ENCODE measurements at places on chromosomes 13 and 19.

- peak; percentile 58 for DNase-seq
Observed at GRCh38 chr13:48783181-48783630, 129.5 kb downstream of the CYSLTR2 start.

GRCh38 chr13:95387733-95388207, 86.5 kb upstream of the ABCC4 start:
- no peak for DNase-seq

GRCh38 chr13:20356444-20356843, 124.3 kb upstream of the GJB6 start:
- DNase-seq: no peak

DNA sequence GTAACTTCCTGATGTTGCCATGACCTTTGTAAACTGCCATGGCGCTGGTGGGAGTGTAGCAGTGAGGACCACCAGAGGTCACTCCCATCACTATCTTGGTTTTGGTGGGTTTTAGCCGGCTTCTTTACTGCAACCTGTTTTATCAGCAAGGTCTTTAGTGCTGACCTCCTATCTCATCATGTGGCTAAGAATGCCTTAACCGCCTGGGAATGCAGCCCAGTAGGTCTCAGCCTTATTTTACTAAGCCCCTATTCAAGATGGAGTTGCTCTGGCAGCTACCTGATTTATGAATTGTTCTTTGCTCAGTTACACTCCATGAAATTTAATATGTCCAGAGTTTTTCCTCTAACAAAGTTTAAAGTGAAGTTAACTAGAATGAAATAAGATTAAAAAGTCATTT, 4.6 kb upstream of the EPS15L1 start:
- no peak for DNase-seq

- peak; percentile 93 for DNase-seq
Observed at GRCh38 chr19:40690693-40691420, 406 bp upstream of the NUMBL start.

DNA sequence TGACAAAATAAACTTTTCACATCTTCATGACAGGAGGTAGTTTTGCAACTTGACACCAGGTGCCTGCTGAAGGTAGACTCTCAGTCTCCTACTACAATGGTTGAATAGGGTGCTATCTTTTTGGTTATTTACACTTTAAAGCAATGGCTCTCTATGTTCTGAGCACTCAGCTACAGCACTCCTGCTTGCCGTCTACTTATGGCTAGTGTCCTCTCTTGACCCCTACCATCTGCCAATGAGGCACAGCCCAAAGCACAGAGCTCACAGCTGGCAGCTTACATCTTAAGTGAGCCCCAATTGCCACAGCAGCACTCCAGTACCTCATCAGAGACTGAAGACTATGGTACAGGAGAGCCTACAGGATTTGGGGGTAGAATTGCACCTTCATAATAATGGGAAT, 11.4 kb downstream of the ZNF708 start:
- DNase-seq: no peak

DNA sequence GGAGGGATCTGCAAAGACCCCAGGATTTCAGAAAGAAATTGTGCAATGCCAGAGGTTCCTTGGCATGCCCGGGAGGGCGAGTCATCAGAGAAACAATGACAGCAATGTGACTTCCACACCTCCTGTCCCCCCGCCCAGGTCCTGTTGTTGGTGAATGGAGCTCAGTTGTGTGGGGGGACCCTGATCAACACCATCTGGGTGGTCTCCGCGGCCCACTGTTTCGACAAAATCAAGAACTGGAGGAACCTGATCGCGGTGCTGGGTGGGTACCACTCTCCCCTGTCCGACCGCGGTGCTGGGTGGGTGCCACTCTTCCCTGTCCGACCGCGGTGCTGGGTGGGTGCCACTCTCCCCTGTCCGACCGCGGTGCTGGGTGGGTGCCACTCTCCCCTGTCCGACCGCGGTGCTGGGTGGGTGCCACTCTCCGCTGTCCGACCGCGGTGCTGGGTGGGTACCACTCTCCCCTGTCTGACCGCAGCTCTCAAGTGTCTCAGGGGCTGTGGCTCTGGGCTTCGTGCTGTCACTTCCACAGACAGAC, 5.2 kb upstream of the F10 start:
- DNase-seq: no peak

- no peak for DNase-seq
Observed at GRCh38 chr19:28889941-28890670, 322.8 kb downstream of the UQCRFS1 start.

DNA sequence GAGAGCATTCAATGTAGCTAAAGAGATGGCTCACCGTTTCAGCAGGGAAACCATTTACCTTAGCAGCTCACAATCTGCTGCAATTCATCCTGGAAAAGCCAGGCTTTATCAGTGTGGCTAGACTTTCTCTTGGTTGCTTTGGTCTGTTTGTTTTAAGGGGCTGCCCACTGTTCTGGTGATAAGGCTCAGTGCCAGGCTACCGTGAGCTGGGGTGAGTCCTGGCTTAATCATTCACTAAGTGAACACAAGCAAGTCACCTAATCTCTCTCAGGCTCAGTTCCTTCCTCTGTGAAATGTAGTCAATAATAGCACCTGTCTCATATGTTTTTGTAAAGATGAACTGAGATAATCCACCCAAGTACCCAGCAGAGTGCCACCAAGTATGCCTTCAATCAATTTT, 229.0 kb downstream of the TEX29 start:
- DNase-seq: peak; percentile 25

GRCh38 chr19:57611113-57611512, 2.9 kb upstream of the ZNF134 start:
- DNase-seq: no peak

DNA sequence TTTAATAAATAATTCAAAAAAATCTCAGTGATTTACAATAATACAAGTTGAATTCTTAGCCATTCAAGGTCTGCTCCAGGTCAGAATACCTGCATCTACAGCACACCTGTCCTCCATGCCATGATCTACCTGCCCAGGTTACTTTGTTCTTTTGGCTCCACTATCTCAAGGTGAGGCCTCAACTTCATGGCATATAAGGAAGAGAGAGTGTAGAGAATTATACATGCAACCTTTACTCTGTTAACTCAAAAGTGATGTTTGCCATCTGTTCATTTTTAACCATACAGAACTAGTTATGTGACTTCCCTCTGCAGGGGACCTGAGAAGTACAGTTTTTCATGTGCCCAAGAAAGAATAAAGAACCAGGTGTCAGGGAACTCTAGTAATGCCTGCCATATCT, 28.2 kb upstream of the MICU2 start:
- DNase-seq: no peak

- DNase-seq: no peak
Observed at GRCh38 chr19:33132425-33132824, 511 bp downstream of the WDR88 start.

DNA sequence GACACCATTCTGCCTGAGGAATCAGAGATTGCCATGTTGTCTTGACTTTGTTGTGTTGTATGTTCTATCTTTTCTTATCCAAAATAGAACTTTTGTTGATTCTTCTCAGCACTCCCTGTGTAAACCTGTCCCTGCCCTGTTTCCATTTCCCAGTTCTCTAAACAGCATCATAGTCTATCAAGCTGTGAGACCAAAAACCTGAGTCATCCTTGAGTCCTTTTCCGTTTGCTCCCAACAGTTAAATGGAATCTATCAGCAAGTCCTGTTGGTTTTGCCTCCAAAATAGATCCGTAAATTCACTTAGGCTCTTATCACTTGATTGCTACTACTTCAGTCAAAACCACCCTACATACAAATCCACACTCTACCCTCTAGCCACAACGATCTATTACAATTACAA, 667.1 kb downstream of the PCDH9 start:
- DNase-seq: no peak

GRCh38 chr13:19959141-19959830, 759 bp downstream of the ZMYM2 start:
- DNase-seq: peak; percentile 63

GRCh38 chr13:91304741-91305140, 42.7 kb upstream of the MIR17HG start:
- DNase-seq: no peak

DNA sequence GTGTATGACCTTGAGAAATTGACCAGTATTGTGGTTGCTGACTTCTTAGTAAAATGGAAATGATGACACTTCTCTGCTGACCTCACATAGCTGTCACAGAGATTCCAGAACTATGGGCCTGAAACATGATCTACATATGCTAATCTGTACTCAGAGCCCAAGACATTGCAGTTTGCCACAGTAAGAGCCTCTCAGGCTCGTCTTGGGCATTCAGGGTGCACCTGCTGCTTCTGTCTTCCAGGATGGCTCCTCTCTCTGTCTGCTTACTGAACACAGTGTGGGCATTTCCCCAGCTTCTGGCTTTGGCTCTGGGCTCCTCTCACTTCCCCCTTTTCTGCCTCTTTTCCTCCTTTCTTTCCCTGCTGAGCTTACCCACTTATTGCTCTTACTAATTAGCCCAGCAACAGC, 22.3 kb upstream of the SLC46A3 start:
- DNase-seq: no peak

GRCh38 chr13:85313761-85314503, 485.3 kb downstream of the SLITRK6 start:
- DNase-seq: no peak

GRCh38 chr19:47155148-47155547, 24.5 kb downstream of the SAE1 start:
- DNase-seq: no peak

GRCh38 chr19:14425696-14426138, 6.6 kb upstream of the DDX39A start:
- DNase-seq: no peak

GRCh38 chr13:106701771-106702341, 133.9 kb upstream of the ARGLU1 start:
- DNase-seq: no peak

DNA sequence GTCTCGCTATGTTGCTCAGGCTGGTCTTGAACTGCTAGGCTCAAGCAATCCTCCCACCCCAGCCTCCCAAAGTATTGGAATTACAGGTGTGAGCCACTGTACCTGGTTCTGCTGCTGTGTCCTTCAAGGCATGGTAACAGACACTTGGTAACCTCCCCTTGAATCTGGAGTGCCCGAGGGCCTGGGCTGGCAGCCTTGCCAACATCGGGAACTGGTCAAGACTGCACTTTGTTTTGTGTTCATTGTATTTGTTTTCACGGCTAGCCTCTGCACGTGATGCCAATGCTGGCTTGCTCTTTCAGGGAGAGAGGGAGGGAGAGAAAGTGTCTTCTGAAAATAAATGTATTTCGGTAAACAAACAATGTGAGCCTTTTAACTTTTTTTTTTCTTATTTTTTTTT, 12.0 kb downstream of the CERS4 start:
- DNase-seq: peak; percentile 71

- peak; percentile 64 for DNase-seq
Observed at GRCh38 chr13:113904411-113904810, 40.5 kb upstream of the GAS6 start.

GRCh38 chr13:30124131-30124768, 183.1 kb downstream of the KATNAL1 start:
- no peak for DNase-seq

GRCh38 chr13:78147905-78148304, 229.3 kb upstream of the EDNRB start:
- no peak for DNase-seq

GRCh38 chr13:28010046-28010445, 21.6 kb upstream of the URAD start:
- DNase-seq: no peak

DNA sequence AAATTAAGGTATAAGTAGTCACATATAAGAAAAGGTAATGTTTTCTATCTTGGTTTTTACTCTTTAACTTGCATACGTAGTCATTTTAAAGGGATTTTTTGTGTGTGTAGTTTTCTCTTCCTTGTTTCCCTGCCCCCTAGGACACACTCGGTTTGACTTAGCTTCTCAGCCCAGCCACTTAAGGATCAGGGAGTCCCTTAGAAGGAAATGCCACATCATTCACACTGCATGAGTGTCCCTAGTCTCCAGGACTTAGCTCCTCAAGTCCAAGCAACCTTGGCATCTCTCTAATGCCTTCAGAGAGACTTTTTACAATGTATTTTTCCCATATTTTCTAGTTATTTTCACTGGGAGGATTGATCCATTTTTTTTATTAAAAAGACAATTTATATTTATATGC, 1407.7 kb downstream of the EFNB2 start:
- DNase-seq: no peak

DNA sequence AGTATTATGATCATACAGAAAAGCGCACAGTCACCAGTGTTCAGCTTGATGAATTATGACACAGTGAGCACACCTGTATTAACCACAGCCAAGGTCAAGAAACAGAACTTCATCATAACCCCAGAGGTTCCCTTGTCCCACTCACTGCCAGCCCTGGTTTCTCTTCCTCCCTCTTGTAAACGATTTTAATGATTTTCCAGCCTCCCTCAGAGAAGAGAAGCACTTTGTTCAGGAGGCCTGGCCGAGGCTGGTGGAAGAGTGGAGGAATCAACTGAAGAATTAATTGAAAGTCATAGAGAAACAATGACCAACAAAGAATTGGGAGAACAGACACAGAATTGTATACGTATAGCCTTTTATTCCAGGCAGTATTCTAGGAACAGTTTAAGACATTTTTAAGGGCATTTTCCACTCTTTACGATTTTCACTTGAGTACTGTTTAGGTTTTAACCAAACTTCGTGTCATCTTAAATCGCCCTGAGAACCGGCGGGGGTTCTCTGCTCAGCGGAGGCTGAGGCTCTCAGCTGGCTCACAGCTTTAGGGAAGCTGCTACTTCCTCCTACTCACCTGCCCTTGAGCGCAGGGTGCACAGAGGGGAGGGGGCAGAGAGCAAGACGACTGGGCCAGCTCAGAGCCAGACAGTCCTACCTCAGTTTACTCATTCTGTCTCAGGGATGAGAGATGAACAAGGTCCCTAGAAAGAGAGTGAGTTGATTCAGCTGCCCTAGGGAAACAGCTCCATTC, 108.6 kb downstream of the AKAP11 start:
- DNase-seq: no peak

DNA sequence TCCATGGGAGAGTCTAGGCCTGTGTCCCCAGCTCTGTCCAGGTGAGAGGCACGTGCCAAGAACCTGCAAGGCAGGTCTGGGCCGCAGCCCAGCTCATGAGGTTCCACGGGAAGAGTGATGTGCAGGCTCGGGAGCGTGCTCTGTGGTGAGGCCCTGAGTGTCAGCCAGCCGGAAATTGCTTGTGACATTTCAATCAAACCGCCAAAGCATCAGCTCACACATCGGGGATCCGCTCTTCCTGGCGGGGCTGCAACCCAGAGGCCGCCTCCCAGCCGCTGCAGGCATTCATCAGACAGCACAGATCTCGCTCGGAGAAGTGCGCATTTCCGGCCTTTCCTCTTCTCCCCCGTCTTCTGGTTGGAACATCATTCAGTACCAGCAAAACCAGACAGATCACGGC, 109.3 kb downstream of the KDM4B start:
- no peak for DNase-seq

GRCh38 chr19:39319098-39319891, 1.4 kb downstream of the LRFN1 start:
- DNase-seq: no peak

GRCh38 chr19:51820011-51820410, 25.1 kb downstream of the FPR3 start:
- DNase-seq: no peak

DNA sequence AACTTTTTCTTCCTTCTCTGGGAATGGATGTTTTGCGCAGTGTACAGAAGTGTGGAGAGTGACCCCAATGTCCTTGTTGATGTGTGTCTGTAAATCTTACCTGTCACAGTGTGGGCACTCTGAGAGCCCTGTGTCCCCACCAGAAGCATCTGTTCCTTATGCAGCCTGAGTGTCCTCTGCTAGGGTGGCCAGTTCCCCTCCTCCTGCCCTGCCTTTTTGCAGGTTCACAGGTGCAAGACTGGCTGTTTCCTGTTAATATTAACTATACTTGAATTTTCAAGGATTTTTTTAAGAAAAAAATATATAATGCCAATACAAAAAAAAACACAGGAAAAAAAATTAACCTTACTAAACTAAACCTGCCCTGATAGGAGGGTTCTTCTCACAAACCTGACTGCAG, 12.0 kb upstream of the GRAMD1A start:
- DNase-seq: no peak

- DNase-seq: no peak
Observed at GRCh38 chr13:49806126-49806536, 13.6 kb upstream of the KPNA3 start.
